ENCODE measurements at places on chromosomes 4 and X. TPM values are rescaled to one million over a fixed set of nuclear protein-coding genes. Genes with fewer than 3 reads are reported as not detected.

The NRK gene
- not detected for total RNA-seq

The CLIC2 gene
- not detected for total RNA-seq

The TAF7L gene
- 0.59 TPM for total RNA-seq

DNA sequence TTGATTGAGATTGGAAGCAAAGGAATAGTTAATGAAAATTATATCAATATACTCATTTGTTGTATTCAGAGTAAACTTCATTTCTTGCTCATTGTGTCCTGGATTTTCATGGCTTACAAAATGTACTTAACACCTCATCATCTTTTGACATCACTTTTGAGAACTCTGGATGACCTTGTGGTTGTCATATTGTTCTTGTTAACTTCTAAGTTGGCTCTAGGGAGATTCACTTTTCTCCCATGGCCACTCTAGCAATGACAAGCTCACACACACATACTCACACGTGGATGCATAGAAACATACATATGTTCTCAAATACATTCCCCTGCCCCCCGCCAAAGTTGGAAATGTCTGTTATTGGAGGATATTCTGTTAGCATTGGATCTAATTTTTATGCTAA lies 15.3 kb downstream of the PHEX start:
- no peak for DNase-seq

GRCh38 chr4:140078366-140078765 lies 75.6 kb downstream of the MAML3 start:
- DNase-seq, result no peak

GRCh38 chr4:132267321-132267720 lies 881.8 kb upstream of the PCDH10 start:
- DNase-seq, result no peak

- DNase-seq, result no peak
These were observed 117.4 kb downstream of the DIPK2B start for GRCh38 chrX:45083314-45083713.

DNA sequence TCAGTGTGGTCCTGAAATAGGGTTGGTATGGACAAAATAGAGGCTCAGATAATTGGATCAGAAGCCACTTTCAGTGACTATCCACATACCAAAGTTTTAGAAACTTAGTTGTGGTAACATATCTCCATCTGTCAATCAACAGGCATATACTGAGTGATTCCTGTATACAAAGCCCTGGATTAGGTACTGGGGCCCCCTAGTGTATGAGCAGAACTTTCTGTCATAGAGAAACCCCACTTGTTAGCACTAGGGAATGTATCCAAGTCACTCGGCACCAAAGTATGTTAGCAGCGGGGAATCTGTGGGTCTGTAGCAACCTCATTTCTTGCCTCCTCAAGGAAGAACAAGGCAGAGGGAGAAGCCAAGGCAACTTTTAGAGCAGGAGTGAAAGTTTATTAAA lies 50.7 kb downstream of the MAP7D3 start:
- DNase-seq, result peak; percentile 40

- no peak for DNase-seq
These were observed 1582.4 kb downstream of the PCDH18 start for GRCh38 chr4:135949931-135950330.

GRCh38 chrX:2898846-2899512 lies 30.2 kb downstream of the ARSD start:
- no peak for DNase-seq
